ENCODE measurements at places on chromosomes 7 and 10.
A peak's percentile ranks its signal among the peaks of the same experiment; 100 is the strongest.

DNA sequence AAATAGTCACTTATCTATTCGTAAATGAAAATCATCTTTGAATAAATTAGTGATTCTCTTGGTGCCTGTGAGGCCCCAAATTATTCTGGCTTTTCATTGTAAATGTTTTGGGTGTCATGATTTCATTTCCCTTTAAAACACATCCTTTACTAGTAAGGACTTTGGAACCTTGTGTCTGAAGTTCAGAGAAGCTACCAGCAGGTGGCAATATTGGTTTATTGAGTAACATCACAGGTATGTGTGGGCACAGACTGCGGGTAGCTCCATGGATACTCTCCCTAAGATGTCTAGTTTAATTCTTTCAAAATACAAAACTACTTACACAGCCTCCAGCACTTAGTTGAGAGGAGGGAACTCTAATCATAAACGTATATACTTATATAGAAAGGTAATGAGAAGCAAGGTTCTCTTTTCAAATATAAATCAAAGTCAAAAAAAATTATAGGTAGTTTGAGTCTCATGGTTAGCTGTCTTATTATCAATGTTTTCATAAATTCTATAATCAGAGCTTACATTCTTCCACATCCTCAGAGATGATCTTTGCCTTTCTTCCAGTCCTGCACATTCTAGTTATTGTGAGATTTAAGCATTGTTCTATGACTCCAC, 449.6 kb downstream of the GRM8 start:
- peak; percentile 76 for DNase-seq

GRCh38 chr7:71239586-71240268, 107.8 kb downstream of the GALNT17 start:
- DNase-seq, result no peak

GRCh38 chr10:3417096-3417495, 244.5 kb upstream of the PITRM1 start:
- DNase-seq, result no peak

GRCh38 chr10:102764470-102765161, 20.9 kb downstream of the WBP1L start:
- no peak for DNase-seq

GRCh38 chr10:26437637-26438461, at the start of gene APBB1IP:
TSS of gene APBB1IP (plus strand) at chr10:26438341. CDS start at chr10:26492327, 53,986 bp downstream.
- DNase-seq, result peak; percentile 72

DNA sequence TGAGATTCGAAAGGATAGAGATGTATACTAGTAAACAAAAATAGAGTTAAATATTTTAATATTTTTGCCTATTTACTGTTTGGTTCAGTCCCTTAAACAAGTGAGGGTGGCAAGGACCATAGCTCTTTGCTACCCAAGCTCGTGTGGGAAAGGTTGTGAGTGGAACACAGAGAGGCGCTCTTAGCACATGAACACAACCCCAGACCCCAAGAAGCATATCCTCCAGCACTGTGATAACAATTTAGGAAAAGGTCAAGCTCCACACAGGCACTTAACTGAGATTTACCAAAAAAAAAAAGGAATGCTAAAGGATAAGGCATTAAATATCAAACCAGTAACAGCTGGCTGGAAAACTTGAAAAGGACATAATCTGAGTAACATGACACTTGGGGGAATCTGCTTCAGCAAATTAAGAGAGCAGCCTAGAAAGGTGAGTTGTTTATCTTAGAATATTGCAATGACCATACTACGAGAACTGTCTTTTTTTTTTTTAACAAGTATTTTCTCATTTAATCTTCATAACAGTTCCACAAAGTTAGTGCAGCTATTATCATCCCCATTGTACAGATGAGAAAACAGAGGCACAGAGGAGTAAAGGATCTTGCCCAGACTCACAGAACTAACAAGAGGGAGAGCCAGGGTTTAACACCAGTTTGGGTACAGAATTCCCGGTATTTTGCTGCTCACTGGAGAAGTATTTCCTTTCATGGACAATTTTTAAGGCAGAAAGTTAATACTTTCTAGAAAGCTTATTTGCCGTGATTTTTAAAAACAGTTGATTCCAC, 303.5 kb upstream of the AOAH start:
- no peak for DNase-seq

DNA sequence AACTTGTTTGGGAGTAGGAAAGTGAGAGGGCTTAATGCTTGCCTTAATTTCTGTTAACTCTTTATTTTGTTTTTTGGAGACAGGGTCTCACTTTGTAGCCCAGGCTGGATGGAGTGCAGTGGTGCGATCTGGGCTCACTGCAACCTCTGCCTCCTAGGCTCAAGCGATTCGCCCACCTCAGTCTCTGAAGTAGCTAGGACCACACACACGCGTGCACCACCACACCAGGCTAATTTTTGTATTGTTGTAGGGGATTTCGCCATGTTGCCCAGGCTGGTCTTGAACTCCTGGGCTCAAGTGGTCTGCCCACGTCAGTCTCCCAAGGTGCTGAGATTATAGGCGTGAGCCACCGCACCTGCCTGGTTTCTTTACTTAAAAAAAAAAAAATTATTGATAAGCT, 1.9 kb downstream of the PPP2R2D start:
- DNase-seq, result no peak

DNA sequence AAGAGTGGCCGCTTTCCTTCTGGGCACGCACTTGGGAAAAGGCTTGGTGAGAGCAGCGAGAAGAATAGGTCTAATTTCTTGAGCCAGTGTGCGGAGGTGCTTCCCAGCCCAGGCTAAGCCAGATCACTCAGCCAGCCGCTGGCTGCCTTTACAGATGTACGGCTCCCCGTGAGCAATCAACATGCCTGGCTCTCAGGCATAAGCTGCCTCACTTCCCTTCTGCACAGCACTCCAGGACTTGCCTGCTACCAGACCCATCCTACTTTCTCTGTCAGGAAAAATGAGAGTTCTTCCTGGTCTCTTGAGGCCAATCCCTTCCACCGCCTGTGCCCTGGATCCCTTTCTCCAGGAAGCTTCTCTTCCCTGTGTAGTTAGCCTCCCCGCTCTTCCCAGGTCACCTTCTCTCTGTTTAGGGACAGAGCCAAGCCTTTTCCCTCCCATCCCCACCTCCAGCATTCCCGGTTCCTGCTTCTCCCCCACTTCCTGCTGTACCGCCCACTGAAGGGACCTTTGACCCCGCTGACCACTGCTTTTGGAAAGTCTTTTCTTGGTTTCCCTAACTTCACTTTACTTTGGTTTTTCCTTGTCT, 1.1 kb upstream of the ACTR3C start:
- DNase-seq, result no peak

DNA sequence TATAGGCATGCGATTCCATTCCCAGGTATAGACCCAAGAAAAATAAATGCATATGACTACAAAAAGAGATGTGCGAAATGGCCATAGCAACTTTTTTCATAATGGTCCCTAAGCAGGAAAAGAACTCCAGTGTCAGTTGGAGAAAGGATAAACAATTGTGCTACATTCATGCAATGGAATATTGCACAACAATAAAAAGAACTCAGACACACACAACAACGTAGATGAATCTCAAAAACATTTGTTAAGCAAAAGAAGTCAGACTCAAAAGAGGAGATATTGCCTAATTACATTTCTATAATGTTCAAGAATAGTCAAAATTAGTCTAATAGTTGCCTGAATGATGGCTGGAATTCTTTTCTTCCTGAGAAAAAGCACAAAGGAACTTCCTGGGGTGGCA, 141.1 kb upstream of the GLI3 start:
- no peak for DNase-seq

DNA sequence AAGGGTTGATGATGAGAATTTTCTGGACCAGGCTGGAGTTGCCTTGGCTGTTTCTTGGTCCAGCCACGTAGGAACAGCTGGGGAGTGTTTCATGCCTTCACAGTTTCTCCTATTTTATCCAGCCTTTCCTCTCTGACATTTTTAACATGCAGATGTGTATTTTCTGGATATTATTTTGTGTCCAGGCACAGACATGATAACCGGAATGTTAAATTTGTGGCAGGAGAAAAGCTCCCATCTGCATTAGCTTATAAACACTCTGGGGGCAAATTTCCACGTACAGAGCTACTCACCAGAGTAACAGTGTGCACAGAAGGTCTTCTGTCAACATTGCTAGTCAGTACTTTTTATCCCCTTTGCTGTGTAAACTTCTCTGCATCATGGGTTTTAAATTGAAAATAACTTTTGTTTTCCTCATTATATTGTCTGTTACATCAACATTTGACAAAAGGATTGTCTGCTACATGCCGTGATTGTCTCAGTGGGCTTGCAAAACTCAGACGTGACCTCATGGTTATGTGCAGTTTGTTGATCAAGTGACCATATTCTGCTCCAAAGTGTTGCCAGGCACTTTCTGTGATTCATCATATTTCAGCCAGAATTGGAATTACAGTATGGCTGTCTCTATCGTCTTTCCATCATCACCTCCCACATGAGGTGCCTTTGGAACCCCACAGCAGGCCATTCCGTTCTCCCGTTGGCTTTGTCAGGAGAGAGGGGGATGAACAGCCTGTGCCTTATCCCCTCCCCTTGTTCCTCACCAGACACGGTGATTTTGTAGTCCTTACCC, 41.4 kb downstream of the INSYN2A start:
- DNase-seq, result no peak

GRCh38 chr10:31702005-31702404, 226.6 kb downstream of the ARHGAP12 start:
- DNase-seq, result no peak

- DNase-seq, result peak; percentile 68
These were observed 29.6 kb downstream of the MINDY4 start for GRCh38 chr7:30800785-30801252.

DNA sequence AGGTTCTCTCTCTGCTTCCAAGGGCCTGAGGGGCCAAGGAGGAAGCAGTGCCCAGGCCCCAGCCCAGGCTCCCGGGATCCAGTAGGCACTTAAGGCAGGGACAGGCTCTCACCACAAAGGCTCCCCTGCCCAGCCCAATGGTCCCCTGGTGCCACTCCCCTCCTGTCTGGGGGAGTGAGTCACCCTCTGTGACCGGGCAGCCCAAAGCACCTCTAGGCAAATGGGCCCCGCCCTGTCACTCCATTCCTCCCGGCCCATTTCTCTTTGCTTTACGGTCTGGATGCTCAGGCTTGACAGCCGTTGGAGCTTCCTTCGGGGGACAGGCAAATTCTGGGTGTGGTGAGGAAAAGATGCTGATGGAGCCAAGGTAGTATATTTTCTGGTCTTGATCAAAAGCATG, at the start of gene CALHM3:
CALHM3 (minus strand) TSS at position 106 of the 400 bp plus-strand sequence. CDS start 208 bp downstream, outside the sequence.
- peak; percentile 34 for DNase-seq

GRCh38 chr10:14879124-14879927, 660 bp downstream of the SUV39H2 start:
- peak; percentile 14 for DNase-seq

GRCh38 chr10:63105225-63106110, 27.7 kb upstream of the NRBF2 start:
- DNase-seq, result no peak

DNA sequence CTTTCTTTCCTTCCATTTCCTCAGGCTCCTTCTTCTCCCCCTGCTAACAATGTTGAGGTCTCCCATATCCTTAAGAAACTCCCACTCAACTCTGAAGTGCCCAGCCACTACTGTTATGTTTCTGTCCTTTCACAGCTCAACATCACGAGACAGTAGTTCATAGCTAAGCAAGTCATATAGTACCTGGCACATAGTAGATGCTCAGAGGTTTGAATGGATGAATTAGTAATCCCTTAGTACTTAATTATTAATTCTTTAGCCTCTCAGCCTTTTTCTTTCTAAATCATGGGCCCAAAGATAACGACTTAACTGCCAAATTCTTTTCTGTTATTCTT, 22.6 kb downstream of the CSGALNACT2 start:
- peak; percentile 77 for DNase-seq

DNA sequence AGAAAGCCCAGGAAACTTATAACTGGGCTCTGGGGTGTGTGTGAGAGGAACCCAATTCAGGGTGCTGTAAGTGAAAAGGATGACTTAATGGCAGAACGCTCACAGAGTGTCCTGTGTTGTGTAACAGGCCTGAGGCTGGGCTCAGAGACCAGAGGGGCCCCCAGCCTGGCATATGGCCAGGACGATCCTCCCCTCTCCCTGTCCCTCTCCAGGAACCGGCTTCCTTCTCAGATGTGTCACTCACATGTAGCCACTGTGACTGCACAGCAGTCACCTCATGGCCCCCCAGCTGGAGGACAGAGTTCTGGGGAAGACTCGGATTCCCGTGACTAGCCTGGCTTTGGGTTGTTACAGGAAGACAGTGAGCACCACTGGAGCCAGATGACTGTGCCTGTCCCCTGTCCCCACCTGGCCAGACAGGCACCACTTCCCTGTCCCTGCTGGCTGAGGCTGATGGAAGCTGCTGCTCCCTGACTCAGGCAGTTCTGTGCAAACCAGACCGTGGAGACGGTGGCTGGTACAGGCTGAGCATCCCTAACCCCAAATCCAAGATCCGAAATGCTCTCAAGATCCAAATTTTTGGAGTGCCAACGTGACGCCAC, 220.5 kb downstream of the MLLT10 start:
- DNase-seq, result no peak

DNA sequence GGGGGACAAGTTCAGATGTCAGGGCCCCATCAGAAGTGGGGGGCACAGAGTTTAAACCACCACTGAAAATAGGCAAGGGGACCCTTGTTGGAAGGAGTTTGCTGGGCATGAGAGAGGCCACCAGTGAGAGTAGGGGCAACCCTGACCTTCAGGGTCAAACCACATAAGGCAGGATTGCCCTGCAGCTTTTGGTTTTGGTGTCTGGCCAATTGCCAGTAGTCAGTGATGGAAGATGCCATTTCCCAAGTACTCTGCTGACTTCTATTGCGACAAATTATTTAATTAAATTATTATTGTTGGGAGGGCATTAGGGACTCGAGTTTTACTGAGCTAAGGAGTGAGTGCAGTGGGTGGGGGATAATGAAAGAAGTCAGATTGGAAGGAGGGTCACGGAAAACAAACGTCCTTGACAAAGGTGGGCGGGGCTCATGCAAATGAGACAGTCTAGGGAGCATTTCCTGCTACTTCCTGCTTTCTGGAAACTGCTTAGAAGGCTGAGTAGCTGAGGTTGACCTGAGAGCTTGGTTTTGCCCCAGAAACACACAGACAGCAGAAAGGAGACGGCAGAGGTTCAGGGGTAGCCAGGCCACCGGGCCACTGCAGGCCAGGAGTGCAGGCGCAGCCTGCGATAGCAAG, 74.2 kb upstream of the ANLN start:
- no peak for DNase-seq

GRCh38 chr10:77869626-77870420, 56.7 kb downstream of the DLG5 start:
- DNase-seq, result no peak

- DNase-seq, result peak; percentile 76
These were observed 452 bp upstream of the RPP30 start for GRCh38 chr10:90871279-90871765.

GRCh38 chr7:152158801-152159587, 133.5 kb downstream of the GALNT11 start:
- DNase-seq, result no peak

DNA sequence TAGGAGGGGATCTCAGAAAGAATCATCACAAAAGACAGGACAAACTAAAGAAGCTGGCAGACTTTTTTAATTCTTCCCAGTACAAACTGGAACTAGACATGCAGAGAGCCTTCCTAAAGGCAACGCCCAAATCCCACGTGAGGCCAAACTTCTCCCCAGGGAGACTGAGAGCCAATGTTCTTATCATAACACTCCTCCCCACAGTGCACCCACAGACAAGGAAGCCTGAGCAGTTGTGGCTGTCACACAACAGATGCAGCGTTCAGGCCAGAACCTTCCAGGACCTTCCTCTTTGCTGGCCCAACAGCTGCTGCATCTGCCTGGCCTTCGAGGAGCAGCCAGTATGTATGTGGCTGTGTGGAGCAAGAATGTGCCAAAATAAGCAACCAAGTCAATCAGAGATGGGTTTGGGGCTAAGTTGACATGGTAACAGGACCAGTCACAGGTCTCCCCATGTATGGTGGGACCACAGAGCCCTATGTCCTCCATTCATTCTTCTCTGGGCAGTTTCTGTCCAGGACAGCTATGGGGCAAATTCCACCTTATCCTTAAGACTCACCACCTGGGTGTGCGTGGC, 34.9 kb downstream of the SRPK2 start:
- DNase-seq, result no peak

All from renal cortical epithelial cell (primary cell).